ENCODE measurements at places on chromosomes 1 and 21.

- DNase-seq: no peak
Measured at GRCh38 chr1:247475793-247476192, 17.9 kb upstream of the OR2B11 start.

- DNase-seq: no peak
Measured at GRCh38 chr1:33005117-33005837, 31.4 kb downstream of the AK2 start.

- no peak for DNase-seq
Measured at GRCh38 chr21:28483301-28484035, 509.2 kb downstream of the LTN1 start.

GRCh38 chr1:10431070-10431730, 967 bp downstream of the CENPS start:
- peak; percentile 27 for DNase-seq

DNA sequence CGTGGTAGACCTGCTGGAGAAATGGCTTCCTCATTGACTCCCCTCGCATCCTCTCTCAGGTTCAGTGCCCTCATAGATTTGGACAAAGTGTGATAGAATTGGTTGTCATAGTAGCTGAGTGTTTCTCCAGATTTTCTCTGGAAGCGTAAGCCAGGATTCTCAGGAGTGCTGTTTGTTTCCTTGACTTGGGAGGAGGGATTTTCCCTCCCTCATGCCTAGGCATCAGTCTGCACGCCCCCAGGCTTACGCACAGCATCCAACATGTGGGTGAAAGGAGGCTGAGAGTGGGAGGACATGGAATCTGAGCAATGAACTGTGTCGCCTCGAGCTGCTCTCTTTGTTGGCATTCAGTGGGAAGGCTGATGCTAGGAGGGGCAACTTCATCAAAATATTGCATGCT, 503.5 kb downstream of the LTN1 start:
- DNase-seq: no peak

DNA sequence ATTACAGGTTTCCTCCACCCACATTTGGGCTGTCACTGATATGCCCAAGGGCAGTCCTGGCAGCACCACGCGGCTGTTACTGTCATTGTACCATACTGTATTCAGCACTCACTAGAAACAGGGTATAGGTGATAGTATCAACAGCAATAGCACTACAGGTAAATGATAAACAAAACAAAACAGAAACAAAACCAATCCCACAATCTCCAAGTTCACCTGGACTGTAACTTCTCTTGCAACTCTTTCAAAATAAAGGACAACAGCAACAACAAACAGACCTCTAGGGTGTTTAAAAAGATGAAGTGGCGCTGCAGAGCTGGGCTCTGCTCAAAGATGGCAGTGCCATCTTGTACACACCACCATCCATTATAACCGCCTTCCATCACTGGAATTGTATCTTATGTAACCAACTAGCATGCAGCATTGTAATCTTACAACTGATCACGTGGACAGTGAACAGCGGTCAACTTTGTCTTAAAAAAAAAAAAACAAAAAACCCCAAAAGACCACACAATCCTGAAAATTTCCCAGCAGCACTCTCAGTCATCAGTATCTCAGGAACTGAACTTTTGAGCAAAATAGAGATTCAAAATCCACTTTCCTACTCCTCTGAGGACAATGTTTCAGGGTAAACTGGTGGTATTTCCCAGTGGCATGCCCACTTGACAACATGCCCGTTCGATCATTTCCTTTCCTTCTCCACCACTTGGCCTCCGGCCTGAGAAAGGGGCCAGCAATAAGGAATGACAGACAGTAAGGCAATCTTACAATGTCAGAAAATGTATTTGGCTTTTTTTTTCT, 3.8 kb downstream of the IRF2BP2 start:
- DNase-seq: peak; percentile 82

- DNase-seq: no peak
Measured at GRCh38 chr1:189530162-189530561, 947.5 kb downstream of the BRINP3 start.

GRCh38 chr1:40351124-40351523, 22.4 kb upstream of the SMAP2 start:
- no peak for DNase-seq

DNA sequence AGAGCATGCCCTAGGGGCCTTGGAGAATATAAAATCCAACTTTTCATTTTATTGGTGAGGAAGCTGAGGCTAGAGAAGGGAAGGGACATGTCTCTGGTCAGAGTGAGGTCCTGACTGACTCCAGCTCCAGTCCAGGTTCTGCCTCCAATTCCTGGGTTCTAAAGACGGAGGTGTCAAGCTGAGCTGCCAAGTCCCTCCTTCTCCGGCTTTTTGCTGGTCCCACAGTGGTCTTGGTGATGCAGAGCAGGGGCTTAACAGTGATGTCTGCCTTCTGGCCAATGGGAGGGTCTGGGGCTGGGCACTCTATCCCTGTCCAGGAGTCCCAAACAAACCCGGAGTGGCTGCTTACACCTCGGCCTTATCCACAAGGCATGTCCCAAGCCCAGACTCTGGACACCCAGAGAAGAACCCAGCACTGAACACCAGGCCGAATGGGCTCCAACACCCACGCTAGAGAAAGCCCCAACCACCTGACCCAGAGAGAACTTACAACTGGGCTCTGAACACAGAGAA, 104.8 kb downstream of the EBNA1BP2 start:
- no peak for DNase-seq

DNA sequence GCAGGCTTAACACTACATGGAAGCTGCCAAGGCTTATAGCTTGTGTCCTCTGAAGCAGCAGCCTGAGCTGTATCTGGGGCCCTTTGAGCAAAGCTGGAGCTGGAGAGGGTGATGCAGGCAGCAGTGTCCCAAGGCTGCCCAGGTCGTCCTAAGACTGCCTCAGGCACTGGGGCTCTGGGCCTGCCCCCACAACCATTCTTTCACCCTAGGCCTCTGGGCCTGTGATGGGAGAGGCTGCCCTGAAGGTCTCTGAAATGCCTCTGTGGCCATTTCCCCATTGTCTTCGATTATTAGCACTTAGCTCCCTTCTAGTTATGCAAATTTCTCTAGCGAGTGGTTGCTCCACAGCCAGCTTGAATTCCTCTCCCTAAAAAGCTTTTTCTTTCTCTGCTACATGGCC, 142.0 kb downstream of the LRIG2 start:
- no peak for DNase-seq

- DNase-seq: no peak
Measured at GRCh38 chr1:164787834-164788231, 228.8 kb downstream of the PBX1 start.

GRCh38 chr1:174167265-174167803, 8.0 kb downstream of the RABGAP1L start:
- no peak for DNase-seq

DNA sequence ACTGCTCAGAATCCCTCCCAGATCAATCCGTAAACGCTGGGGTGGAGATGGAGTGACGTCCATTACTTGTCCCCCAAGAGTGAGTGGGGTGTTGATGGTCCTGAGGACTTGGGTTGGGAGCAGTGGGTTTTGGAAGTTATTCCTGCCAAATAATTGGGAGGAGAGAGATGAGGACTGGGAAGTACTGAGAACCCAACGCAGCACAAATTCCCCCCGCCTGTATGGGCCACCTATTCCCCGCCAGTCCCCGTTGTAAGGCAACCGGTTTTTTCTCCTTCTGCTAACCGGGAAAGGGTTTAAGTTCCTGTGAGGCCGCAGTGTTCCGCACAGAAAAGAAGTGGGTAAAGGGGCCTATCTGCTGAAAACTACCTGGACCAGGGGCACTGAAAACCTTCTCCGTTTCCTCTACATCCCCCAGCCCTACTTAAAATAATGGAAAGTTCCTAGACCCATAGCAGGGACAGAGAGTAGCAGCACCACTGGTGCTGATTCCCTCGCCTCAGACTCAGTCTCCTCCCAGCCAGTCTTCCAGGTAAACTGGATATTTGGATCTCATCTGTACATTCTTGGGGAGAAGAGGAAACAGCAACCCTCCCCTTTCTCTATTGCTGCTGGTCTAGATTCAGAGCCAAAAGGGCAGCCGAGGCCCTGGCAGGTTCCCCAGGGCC, 738 bp downstream of the LURAP1 start:
- DNase-seq: no peak

- DNase-seq: no peak
Measured at GRCh38 chr1:41765152-41765551, 153.6 kb downstream of the HIVEP3 start.

All from hematopoietic multipotent progenitor cell treated with erythropoietin and hydrocortisone succinate and interleukin-3 and kit ligand, for 15 days (in vitro differentiated cells).